CD8-positive, alpha-beta memory T cell (primary cell): ENCODE measurements at places on chromosomes 13 and 19. TPM values are rescaled to one million over a fixed set of nuclear protein-coding genes. Genes with fewer than 3 reads are reported as not detected.

GRCh38 chr13:48631441-48631840 is 22.3 kb upstream of the CYSLTR2 start:
- no peaks in the 10 kb centered on the region for H3K4me1 ChIP-seq
- H3K27ac ChIP-seq: no peak overlapping the region
- no peak overlapping the region for H3K4me3 ChIP-seq
- H3K27me3 ChIP-seq: no peaks in the 10 kb centered on the region
- DNase-seq: no peak

- peaks cover 48% of the 10 kb centered on the region for H3K4me1 ChIP-seq
- no peaks in the 10 kb centered on the region for H3K27me3 ChIP-seq
- DNase-seq: no peak
- H3K27ac ChIP-seq: no peak overlapping the region
- peaks cover 27% of the 10 kb centered on the region for H3K36me3 ChIP-seq
- no peak overlapping the region for H3K4me3 ChIP-seq
Measured at GRCh38 chr19:4112367-4112766, 11.6 kb downstream of the MAP2K2 start.

- H3K27ac ChIP-seq: no peak overlapping the region
- H3K36me3 ChIP-seq: no peaks in the 10 kb centered on the region
- no peak for DNase-seq
- no peak overlapping the region for H3K4me3 ChIP-seq
Measured at GRCh38 chr13:89930861-89931260, 1416.6 kb upstream of the MIR17HG start.

DNA sequence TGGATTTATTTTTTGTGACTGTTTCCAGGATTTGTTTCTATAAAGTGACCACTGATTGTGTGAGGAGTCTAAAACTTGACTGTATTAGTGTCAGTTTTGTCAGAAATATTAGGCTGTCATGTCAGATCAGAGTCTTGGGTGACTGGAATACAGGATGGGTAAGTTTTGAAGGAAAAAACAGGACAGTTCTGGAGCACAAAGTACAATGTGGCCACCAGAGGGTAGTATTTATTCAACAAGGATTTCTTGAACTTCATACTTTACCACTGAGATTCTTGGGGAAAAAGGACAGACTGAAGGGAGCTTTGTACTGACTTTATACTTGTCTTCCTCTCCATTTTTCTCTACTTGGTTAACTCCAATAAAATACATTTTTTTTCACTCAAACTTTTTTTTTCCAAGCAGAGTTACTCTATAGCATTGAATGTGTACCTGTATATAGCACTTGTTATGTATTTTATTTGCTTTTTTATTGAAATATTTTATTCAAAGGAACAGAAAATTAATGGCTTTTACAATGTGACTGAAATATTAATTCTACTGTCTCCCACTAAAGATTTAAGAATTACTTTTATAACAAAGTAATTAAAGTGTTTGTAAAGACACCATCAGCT is 51.1 kb downstream of the LMO7 start:
- no peak overlapping the region for H3K27ac ChIP-seq
- no peaks in the 10 kb centered on the region for H3K4me1 ChIP-seq
- no peaks in the 10 kb centered on the region for H3K36me3 ChIP-seq
- H3K27me3 ChIP-seq: no peaks in the 10 kb centered on the region
- DNase-seq: no peak

GRCh38 chr19:335072-335471 is 9.5 kb downstream of the MIER2 start:
- H3K36me3 ChIP-seq: peaks cover 6% of the 10 kb centered on the region
- H3K4me3 ChIP-seq: no peak overlapping the region
- no peak overlapping the region for H3K27ac ChIP-seq

DNA sequence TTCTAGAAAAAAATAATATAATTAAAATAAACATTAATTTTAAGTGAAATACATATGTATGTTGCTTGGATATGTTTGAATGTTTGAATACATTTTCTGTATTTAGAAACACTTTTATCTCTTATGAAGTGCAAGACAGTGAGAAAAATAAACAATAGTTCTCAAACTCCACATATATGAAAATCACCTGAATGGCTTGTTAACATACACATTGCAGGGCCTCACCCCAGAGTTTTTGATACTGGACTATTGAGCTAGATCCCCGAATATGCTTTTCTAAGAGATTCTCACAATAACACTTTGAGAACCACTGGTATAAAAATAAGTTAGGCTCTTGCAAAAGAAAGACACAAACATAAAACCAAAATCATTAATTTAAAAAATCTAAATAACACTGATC is 1570.3 kb upstream of the PRR20A start:
- H3K4me1 ChIP-seq: no peaks in the 10 kb centered on the region
- no peak for DNase-seq
- no peaks in the 10 kb centered on the region for H3K36me3 ChIP-seq
- no peaks in the 10 kb centered on the region for H3K27me3 ChIP-seq

ZNF432 gene
- 13.4 TPM for total RNA-seq

ZNF682 gene
- total RNA-seq: 9.6 TPM
